GM13976 (cell line): ENCODE measurements at places on chromosomes 7 and 10.

DNA sequence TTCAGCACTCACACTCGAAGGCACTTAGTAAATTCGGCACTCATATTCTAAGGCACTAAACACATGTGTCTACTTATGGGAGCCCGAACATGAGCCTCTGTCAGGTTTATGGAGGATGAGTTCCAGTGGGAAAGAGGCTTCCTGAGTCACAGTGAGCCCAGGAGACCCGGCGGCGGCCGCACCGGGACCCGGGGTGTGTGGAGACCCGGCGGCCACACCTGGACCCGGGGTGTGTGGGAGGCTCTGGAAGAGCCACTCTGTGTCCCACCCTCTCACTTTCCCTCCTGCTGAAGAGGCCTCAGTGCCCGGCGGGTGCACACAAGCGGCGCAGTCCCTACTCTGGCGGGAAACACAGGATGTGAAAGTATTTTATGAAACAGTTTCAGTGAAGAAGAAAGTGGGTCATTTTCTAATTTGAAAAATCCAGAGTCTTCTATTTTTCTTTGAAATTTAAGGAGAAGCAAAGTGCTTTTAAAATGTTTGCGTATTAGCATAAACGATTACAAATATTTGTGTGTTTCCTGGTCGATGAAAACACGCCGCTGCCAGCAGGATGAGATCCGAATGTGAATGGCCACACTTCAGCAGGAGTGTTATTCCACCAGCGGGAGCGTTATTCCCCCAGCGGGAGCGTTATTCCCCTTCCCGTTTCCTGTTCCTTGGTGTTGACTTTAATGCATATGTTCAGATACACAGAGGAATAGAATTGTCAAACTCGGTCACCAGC is 625.1 kb downstream of the DNAJB6 start:
- DNase-seq = no peak

GRCh38 chr7:89837515-89837914 is 316.8 kb upstream of the STEAP1 start:
- no peak for DNase-seq

- DNase-seq = no peak
These were observed 1.2 kb upstream of the MLLT10 start for GRCh38 chr10:21532694-21533466.

DNA sequence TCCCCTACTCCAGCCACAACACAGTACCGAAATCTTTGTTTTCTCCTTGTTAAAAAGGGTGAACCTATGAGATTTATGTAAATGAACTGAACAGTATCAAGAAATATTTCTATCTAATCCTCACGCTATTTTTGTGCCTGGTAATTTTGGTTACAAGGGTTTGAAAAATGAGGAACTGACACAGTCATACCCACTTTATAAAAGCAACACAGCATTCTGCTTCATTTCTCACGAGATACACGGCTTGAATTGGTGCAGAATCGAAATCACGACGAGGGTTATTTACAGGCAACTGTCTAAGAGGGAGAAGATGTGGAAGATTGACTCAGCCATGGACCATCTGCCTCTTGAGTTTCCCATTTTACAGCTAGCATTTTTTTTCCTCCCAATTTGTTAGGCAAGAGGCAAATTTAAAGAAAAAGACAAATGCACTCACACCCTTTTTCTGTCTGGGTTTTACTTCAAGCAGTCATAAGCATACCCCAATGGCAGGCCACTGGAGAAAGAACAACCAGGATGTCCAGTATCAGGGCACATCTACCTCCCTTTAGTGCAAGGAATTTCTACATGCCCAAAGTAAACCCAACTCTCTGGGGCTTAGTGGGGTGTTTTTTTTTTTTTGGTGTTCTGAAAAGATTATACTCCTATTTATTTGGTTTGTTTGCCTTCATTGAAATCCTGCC is 108.1 kb downstream of the ITGB8 start:
- DNase-seq = peak; percentile 31

- no peak for DNase-seq
These were observed 81.4 kb upstream of the LAMB4 start for GRCh38 chr7:108211382-108212201.

DNA sequence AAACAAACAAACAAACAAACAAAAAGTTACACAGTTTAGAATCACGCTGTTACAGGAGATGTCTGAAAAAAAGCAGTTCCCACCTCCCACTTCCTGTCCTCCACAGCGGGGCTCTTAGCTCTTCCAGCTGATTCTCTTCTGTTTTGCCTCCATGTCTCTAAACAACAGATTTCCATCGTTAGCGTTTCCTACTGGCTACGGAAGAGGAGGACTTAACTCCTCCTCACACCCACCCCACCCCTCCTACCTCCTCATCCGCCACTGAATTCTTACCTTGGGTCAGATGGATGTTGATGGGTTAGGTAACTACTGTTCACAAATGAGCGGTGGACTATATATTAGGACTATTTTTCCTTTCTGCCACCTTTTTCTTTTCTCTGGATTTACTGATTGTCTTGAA is 36.8 kb upstream of the NUB1 start:
- DNase-seq = no peak
